Upper lobe of right lung (tissue), 1 donor: ENCODE measurements at places on chromosomes 7 and 10. TPM values are rescaled to one million over a fixed set of nuclear protein-coding genes. Genes with fewer than 3 reads are reported as not detected.

DNA sequence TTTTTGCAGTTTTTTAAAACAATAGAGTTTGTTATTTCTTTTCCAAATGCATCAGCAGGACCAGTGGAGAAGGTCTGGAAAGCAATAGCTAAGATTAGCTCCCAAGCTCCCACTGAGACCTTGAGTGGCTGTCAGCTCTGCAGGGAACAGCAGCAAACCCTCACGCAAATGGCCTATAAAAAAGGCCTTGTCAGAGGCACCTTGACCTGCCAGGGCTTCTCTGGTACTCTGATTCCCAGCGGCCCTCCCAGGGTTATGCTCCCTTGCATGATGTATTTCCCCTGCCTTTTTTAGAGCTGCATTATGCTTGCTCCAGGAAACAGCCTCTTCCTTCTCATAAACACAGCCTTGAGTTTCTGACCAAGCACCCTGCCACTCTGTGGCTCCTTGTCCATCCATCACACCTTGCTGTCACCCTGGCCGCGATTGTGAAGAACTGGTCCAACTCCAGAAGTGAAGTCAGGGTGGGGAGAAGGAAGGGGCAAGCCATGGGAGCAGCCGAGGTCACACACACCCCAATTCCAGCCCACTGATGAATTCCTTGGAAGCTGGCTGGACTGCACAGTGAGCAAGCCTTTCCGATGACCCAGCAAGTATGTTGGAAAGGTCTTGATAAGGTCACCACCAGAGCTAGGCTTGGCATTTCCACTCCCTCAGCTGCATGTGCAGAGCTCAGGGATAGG is 35.3 kb upstream of the NKX2-3 start:
- no peak overlapping the region for H3K27ac ChIP-seq
- no peaks in the 10 kb centered on the region for H3K27me3 ChIP-seq
- H3K4me1 ChIP-seq, result no peaks in the 10 kb centered on the region
- no peaks in the 10 kb centered on the region for H3K36me3 ChIP-seq
- DNase-seq, result no peak

GRCh38 chr10:110625356-110625894 is 18.7 kb upstream of the RBM20 start:
- no peaks in the 10 kb centered on the region for H3K36me3 ChIP-seq
- no peaks in the 10 kb centered on the region for H3K27me3 ChIP-seq
- H3K4me1 ChIP-seq, result no peaks in the 10 kb centered on the region
- H3K4me3 ChIP-seq, result no peak overlapping the region
- no peak for DNase-seq
- H3K27ac ChIP-seq, result no peak overlapping the region

GRCh38 chr10:132886211-132887099 is 55.9 kb downstream of the CFAP46 start:
- no peak overlapping the region for H3K4me3 ChIP-seq
- H3K27me3 ChIP-seq, result peaks cover 24% of the 10 kb centered on the region
- no peak overlapping the region for H3K27ac ChIP-seq
- H3K36me3 ChIP-seq, result no peaks in the 10 kb centered on the region

GRCh38 chr10:115355162-115355760 is 262.1 kb downstream of the ATRNL1 start:
- H3K27ac ChIP-seq, result no peak overlapping the region
- H3K4me1 ChIP-seq, result no peaks in the 10 kb centered on the region

DNA sequence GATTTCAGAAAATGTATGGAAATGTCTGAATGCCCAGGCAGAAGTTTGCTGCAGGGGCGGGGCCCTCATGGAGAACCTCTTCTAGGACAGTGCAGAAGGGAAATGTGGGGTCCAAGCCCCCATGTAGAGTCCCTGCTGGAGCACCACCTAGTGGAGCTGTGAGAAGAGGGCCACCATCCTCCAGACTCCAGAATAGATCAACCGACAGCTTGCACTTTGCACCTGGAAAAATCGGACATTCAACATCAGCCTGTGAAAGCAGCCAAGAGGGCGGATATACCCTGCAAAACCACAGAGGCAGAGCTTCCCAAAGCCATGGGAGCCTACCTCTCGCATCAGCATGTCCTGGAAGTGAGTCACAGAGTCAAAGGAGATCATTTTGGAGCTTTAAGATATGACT is 14.3 kb downstream of the RPEL1 start:
- DNase-seq, result no peak
- H3K36me3 ChIP-seq, result no peaks in the 10 kb centered on the region
- no peak overlapping the region for H3K4me3 ChIP-seq
- H3K4me1 ChIP-seq, result no peaks in the 10 kb centered on the region

Gene PAX4
- total RNA-seq, result not detected

Gene FAM180A
- total RNA-seq, result 6.8 TPM

Gene TUBAL3
- total RNA-seq, result not detected

Gene RAB11FIP2
- total RNA-seq, result 27.6 TPM

Gene CTNNA3
- total RNA-seq, result 0.67 TPM
